Osteocyte (in vitro differentiated cells): ENCODE measurements at places on chromosomes 4 and X. TPM values are rescaled to one million over a fixed set of nuclear protein-coding genes. Genes with fewer than 3 reads are reported as not detected.

DNA sequence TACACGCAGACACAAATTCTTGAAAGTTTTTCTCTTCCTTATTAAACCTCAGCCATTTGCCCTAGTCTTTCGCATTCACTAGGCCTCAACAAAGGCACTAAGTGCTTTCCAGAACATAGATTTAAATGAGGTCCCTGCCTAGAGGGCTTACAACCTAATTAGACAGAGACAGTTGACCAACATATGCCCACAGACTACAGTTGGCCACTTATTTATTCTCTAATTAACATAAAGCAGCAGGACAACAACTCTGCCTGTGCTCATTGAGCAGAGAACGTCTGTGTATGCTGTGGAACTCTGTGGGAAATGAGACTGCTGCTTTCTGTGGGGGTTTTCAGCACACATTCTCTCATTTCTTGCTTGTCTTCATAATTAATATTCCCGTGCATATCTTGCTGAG is 303.0 kb upstream of the TACR3 start:
- no peak for DNase-seq

- DNase-seq, result no peak
Observed at GRCh38 chr4:30847167-30847566, 127.0 kb downstream of the PCDH7 start.

GRCh38 chr4:20493761-20494353 is 206.4 kb upstream of the PACRGL start:
- DNase-seq, result no peak

GRCh38 chr4:159065513-159066240 is 37.2 kb upstream of the RAPGEF2 start:
- no peak for DNase-seq

The EGF gene
- total RNA-seq, result not detected in 2 replicates
